NCI-H2029 (cell line): ENCODE measurements at places on chromosomes 4 and X.

DNA sequence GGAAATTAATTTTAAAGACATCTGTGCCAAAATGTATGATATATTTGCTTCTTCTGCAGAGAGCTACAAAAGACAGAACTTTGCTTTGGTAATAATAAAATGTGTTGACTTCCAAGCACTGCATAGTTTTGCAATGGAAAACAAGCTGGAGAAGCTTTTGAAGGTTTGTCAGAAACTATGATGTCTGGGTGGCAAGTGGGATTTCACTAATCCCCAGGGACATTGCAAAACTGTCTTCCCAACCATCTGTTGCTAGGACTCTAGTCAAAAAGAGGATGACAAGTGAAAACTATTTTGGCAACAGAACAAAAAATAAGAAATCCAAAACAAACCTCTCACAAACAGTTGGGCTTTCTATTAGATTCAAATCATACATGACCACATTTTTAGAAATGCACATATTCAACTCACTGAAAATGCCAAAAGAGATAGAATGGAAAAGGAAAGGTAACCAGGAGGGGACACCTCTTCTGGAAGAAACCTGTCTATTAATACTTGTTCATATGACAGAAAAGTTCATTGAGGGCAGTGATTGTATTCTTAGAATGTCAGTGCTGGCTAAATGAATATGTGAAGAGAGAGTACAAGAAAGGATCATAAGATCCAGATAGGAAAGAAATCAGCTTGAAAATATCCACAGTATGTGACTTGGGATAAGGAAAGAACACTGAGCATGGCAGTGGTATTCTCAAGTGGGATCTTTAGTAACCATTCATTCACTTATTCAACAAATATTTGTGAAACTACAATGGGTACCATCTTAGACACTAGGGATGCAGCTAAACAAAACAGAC is 228.0 kb downstream of the RASL11B start:
- no peak for DNase-seq

GRCh38 chrX:110669572-110669971 is 126.0 kb downstream of the CHRDL1 start:
- no peak for DNase-seq

GRCh38 chr4:128328106-128328505 is 40.5 kb upstream of the PGRMC2 start:
- DNase-seq = no peak

- no peak for DNase-seq
These were observed 47.9 kb upstream of the GPR78 start for GRCh38 chr4:8532245-8532781.

DNA sequence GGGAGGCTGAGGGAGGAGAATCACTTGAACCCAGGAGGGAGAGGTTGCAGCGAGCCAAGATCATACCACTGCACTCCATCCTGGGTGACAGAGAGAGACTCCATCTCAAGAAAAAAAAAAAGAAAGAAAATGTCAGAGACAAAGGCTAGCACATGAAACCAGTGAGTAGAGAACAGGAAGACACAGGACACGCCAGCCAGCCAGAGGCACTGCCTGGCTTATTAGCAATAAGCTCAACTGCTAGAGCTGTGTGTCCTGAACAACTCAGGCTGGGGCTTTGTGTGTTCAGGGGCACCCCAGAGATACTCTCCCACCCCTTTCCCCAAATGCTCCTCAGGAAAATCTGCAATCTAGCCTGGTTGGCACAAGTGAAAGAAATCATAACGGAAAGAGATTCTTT is 60.0 kb downstream of the RHOH start:
- DNase-seq = no peak
